DMS53 (cell line): ENCODE measurements at places on chromosomes 16 and 17.

- DNase-seq = no peak
Observed at GRCh38 chr17:8442310-8442709, 6.6 kb downstream of the NDEL1 start.

- peak; percentile 28 for DNase-seq
Observed at GRCh38 chr17:76529224-76530094, 8.1 kb downstream of the CYGB start.

DNA sequence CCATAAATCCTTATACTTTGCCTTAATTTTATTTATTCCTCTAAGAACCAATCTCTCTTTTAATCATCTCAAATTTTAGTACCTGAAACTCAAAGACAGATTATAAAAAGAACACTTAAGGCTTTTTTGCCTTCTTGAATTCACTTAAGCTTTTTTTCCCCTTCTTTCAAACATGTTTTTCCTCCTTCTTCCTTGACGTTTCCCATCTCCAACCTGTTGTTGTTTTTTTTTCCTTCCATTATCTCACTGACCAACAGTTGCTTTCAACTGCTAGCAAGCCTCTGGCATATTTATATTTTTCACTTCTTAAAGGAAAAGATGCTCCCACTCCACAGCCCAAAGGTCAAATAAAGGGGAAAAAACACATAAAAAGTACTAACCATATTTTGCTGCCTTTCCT, 32.2 kb downstream of the SPOP start:
- DNase-seq = no peak

DNA sequence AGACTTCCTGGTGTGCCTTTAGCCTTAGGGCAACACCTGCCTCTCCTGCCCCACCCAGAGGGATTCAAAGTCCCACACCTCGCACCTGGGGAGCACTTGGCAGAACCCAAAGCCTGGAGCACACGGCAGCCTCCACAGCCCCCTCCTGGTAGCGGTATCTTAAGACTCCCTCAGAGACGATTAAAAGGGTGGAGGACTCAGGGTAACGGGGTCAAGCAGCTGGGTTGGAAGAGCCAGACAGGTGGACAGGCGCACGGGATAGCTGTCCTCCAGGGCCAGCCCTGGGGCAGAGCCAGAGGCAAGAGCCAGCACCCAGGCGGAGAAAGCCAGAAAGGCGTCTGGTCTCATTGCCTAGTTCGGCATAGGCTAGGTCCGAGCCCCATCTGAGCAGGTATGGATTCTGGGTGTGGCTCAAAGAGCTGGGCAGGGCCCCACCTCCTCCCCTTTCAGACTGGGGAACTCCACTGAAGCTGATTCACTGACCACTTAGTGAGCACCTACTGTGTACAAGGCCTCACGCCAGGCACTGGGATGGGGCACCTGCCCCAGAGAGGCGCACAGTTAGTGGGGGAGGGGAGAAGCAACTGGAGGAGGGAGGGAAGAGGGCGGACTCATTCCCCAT, 55.0 kb upstream of the MEAK7 start:
- peak; percentile 42 for DNase-seq

GRCh38 chr17:44053125-44053872, 13.2 kb downstream of the LSM12 start:
- DNase-seq = peak; percentile 27

DNA sequence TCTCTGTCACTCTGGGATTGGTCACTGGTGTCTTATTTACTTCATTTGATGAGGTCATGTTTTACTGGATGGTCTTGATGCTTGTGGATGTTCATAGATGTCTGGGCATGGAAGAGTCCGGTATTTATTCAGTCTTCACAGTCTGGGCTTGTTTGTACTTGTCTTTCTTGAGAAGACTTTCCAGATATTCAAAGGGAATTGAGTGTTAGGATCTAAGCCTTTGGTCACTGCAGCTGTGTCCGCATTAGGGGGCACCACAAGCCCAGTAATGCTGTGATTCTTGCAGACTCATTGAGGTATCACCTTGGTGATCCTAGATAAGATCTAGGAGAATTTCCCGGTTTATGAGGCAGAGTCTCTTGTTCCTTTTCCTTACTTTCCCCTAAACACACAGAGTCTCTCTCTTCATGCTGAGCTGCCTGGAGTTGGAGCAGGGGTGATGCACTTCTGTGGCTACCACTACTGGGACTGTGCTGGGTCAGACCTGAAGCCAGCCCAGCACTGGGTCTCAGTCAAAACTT, 214.7 kb downstream of the SPECC1 start:
- DNase-seq = no peak

GRCh38 chr16:68360956-68361355, 50.1 kb downstream of the PRMT7 start:
- no peak for DNase-seq

DNA sequence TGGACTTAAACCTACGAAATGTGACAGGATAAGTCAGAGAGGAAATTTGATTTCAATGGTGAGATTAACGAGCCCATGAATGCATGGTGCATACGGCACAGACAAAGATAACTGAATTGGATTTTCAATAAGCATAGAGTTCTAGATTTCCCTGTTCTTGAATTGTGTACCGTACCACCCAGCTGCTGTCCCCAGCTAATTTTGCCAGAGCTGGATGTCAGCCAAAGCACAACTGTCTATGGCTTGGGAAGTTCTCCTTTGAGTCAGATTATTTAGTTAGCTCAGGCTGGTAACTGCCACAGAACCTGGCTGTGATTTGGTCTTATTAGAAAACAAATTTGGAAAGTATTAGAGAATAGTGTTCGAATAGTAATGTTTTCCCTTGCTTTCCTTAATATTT, 143.1 kb downstream of the CDH13 start:
- DNase-seq = no peak
